Activated gamma-delta T cell treated with Interleukin-2 at 50 U/mL for 16 hours (primary cell): ENCODE measurements at places on chromosomes 2 and 18.

DNA sequence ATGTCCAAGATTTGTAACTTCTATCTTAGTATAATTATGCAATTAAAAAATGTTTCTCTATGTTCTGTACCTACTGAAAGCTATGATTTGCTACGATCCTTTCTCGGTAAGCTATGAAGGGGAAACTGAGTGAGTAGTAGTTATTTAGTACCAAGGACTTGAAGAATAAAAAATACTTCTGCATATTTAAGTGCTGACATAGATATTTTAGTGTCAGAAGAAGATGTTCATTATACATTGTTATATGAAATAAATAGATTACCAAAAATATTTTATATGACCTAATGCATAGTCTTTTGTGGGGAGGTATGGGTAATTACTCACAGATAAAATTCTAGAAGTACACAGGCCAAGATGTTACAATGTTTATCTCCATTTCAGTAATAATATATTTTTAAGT is 39.0 kb downstream of the DSEL start:
- DNase-seq = no peak

DNA sequence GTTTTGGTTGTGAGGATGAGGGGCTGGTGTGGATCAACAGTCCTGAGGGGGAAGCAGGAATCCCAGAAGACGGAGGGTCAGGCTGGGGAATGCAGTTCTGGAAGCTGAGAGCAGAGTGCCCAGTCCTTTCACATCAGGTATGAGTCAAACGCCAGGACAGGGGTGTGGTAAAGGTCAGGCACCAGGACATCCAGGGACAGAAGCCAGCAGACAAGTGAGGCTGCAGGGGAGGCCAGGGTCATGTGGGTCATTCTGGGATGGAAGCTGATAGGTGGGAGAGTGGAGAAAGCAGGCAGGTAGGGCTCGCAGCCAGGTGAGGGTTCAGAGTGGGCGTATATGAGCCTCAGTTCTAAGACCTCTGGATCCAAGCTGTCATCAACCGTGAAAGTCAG is 12.8 kb upstream of the GNLY start:
- DNase-seq = no peak

DNA sequence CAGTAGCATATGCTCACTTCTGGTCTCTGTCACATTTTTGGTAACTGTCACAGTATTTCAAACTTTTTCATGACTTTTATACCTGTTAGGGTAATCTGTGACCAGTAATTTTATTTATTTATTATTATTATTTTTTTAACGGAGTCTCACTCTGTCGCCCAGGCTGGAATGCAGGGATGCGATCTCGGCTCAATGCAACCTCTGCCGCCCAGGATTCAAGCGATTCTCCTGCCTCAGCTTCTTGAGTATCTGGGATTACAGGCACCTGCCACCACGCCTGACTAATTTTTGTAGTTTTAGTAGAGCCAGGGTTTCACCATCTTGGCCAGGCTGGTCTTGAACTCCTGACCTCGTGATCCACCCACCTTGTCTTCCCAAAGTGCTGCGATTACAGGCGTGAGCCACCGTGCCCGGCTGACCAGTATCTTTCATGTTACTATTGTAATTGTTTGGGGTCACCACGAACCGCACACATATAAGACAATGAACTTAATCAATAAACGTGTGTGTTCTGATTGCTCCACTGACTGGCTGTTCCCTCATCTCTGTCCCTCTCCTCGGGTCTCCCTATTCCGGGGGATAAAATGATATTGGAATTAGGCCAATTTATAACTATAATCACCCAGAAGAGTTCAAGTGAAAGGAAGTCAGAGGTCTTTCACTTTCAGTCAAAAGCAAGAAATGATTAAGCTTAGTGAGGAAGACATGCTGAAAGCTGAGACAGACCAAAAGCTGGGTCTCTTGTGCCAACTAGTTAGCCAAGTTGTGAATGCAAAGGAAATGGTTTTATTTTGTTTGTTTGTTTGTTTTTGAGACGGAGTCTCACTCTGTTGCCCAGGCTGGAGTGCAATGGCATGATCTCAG is 22.9 kb downstream of the TGIF1 start:
- DNase-seq = no peak

GRCh38 chr18:32607816-32608215 is 137.1 kb upstream of the GAREM1 start:
- no peak for DNase-seq

GRCh38 chr18:48926420-48926857 is 24.3 kb downstream of the SMAD7 start:
- no peak for DNase-seq

DNA sequence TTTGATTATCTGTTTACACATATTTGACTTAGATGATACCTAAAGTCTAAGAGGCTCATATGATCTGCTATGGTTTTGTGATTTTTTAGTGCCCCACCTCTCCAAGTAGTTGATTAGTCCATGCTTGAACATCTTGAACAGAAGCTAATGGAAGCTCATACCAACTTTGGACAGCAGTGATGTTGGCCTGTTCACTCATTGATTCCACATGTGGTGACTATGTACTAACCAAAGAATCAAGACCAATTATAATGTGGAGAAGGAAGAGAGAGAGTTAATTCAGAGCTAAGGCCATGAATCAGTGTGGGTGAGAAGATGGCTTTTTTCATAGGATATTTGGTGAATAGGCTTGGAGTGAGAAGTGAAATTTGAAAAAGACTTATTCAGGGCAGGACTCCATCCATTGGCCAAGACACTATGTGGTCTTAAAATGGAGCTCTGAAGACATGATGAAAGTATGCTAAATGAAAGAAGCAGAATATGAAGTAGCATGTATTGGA is 178.3 kb upstream of the TWIST2 start:
- DNase-seq = no peak

DNA sequence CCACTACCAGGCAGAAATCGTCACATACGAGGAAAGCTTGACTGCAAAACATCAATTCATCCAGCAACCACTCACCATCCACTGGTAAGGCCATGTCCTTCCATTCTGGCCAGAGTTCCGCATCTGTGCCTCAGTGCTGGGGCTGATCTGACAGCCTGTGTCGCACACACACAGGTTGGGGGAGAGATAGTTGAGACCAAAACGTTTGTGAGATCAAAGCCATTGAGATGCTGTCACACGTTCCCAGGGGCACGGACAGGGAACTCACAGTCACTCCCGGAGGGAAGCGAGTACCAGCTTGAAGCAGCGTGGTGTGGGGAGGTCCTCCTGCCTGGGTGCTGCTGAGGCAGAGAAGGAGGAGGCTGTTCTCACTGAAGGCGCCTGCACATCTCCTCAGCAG is 458.5 kb upstream of the SALL3 start:
- no peak for DNase-seq

GRCh38 chr2:113723411-113723810 is 33.0 kb downstream of the SLC35F5 start:
- DNase-seq = no peak

- DNase-seq = peak; percentile 27
Observed at GRCh38 chr2:9800975-9801726, 42.1 kb upstream of the TAF1B start.

DNA sequence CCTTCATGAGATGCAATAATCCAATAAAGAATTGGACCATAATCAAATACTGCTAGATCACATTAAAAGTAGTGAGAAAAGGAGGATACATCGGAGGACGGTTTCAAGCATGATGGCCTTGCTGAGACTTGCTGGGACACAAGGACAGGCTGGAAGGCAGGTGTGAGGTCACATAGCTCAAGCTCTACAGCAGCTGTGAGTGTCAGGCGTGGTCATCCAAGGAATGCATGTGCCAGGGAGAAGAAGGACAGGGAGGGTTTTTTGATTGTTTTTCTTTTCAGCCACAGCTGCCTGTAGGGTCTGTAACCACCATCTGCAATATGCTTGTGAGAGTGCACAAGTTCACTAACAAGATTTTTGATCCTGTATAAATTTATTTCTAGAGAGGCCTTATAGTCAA is 57.6 kb downstream of the BMP10 start:
- DNase-seq = no peak

DNA sequence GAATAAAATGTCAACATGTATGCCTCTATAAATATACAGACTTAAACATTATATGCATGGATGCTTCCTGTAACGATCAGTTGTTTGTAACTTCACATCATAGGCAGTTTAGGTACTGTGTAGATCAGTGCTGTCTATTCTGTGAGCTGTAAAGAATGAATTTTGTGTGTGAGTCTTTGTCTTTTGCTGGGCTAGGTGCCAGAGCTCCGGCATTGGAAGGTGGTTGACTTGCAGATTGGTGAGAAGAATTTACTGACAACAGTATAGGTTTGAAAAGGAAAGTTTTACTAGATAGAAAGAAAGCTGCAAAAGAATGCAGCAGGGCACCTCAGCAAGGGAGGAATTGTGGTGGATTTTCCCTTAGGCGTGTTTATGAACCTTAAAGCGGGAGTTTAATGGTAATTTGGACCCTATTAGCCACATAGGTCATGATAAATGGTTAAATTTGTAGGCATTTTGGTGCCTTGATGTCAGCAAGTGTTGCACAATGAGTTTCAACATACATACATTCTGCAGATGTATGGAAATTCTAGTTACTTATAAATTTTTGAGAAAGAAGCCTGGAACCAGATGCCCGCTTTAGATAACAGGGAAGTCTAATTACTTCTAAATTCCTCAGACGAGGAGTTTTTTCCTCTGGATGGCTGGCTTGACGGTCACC is 6.7 kb upstream of the QPCT start:
- no peak for DNase-seq

- no peak for DNase-seq
Observed at GRCh38 chr2:231699006-231699405, 9.3 kb upstream of the PTMA start.

DNA sequence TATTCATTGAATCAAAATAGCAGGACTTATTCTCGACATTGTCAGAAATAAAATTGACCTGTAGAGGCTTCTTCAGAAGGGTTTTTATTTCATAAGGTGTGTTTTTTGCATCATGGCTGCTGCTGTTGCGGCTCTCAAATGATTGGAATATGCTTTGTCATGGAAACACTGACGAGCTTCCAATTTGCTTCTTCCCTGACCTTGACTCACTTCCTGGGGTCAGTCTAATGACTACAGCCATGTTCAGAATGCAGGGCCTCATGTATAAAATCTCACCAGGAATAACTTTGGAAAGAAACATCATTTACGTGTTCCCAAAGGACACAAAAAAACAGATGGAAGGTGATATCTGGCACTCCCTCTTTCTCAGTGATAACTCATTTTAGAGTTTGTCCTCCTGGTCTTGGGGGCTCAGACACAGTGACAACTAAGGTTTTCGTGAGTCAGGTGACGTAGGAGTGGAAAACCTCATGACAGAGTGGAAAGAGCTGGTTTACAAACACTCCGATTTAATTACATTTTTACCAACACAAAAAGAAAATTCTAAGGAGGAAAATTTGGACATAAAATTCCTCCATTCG is 467.0 kb upstream of the RAB12 start:
- no peak for DNase-seq

DNA sequence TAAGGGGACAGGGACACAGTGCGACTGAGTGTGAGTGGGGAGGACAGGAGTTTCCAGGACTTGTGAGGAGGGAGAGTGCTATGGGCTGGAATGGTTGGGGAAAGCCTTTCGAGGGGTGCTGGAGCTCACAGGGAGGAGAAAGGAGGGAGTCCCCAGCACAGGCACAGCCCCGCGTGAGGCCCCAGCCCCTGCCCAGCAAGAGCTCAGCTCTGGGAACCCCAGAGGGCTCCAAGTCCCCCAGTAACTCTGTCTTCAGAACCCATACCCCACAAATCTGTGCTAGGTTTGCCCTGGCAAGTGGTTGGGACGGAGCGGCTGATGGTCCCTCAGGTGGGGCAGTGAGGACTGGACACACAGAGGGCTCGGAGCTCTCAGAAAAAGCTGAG is 75.4 kb downstream of the SFXN5 start:
- no peak for DNase-seq

DNA sequence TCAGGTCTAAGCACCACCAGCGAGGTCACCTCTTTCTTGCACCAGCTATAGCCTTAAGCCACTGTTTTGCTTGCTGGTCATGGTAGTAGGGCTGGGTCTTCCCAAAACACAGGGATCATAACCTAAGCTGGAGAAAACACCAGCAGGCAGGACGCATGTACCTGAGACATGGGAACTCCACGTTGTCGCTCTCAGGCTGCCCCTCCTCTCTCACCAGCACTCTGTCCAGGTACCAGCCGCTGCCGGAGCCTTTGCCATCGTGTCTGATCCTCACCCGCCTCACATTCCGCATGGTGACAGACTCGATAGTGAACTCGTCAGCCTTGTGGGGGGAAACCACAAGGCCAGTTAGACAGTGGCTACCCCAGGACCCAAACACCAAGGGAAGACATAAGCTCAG is 79.5 kb downstream of the LOXHD1 start:
- no peak for DNase-seq

DNA sequence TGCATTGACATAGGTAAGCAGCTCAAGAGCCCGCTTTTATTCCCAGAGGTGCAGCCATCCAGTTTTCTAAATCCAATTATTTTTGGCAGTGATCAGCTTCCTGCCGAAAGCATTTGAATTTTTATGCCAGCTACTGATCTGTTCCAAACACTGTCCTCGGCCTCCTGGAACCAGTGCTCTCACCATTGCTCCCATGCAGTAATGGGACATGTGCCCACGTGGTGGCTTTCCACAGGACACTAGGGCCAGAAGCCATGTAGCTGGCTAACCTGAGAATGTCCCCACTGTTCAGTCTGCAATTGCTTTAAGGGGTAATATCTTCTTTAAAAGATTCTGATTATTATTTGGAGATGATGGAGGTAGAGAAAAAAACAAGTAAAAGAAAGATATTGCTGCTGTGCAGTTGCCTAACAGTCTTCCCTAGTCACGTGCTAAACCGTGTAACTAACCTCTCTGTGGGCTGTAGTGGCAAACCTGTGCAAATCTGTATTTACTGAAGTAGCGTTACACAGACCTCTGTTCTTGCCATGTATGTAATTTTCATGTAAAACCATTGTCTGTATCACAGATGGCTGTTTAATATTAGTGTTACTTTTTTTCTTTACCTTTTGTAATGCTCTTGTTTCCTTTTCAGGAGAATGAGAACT is 13.0 kb downstream of the GRHL1 start:
- DNase-seq = no peak

GRCh38 chr2:134433979-134434378 is 180.1 kb downstream of the MGAT5 start:
- DNase-seq = no peak

GRCh38 chr2:70832386-70832785 is 3.2 kb downstream of the CD207 start:
- DNase-seq = no peak

DNA sequence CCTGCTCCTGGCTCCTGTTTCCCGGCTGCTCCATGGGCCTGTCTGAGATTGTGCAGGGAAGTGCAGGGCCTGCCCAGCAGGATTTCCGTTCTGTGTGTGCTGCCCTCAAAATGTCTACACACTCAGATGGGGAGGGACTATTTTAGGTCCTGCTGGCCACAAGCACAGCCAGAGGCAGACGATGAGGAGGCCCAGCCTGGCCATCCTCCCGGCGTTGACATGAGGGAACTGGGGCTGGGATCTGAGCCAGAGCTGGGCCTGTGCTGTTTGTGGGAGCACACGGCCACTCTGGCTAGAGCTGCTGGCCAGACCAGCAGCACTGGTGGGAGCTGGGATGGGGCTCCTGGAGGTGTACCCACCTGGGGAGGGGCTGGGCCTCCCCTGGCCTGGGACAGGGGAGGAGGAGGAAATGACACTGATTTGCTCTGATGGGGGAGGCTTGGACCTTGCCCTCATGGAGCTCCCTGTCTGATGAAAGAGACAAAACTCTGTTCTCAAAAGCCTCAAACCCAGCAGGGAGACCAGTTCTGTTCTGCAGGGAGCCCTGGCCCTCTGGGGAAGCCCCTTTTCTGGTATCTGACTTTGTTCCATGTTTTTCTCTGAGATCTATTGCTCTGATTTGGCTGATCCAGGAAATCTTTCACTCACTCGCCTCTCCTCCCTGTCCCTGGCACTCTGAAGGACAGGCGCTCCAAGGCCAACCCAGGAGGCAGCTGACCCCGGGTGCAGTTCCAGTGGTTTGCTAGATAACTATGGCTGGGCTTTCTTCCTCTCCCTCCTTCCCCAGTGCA is 161.8 kb downstream of the DYSF start:
- DNase-seq = no peak
